ENCODE measurements at places on chromosomes 1 and 21.

DNA sequence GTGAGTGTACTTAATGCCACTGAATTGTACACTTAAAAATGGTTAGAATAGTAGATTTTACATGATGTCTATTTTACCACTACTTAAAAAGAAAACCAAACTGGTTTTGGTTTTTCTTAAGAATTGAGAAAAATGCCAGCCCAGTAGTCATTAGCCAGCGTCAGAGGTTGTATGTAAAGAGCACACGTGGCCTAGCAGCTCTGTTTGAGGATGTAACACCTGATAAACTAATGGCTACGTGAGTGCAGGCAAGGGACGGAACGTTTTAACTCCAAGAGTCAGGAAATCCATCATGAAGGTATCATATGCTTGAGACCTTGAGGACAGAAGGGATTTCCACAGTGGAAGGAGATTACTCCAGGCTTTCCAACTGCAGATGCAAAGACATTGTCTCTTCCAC, 223.7 kb downstream of the MRPL39 start:
- no peak for DNase-seq

- no peak for DNase-seq
Measured at GRCh38 chr1:39500862-39501389, 9.5 kb downstream of the BMP8A start.

DNA sequence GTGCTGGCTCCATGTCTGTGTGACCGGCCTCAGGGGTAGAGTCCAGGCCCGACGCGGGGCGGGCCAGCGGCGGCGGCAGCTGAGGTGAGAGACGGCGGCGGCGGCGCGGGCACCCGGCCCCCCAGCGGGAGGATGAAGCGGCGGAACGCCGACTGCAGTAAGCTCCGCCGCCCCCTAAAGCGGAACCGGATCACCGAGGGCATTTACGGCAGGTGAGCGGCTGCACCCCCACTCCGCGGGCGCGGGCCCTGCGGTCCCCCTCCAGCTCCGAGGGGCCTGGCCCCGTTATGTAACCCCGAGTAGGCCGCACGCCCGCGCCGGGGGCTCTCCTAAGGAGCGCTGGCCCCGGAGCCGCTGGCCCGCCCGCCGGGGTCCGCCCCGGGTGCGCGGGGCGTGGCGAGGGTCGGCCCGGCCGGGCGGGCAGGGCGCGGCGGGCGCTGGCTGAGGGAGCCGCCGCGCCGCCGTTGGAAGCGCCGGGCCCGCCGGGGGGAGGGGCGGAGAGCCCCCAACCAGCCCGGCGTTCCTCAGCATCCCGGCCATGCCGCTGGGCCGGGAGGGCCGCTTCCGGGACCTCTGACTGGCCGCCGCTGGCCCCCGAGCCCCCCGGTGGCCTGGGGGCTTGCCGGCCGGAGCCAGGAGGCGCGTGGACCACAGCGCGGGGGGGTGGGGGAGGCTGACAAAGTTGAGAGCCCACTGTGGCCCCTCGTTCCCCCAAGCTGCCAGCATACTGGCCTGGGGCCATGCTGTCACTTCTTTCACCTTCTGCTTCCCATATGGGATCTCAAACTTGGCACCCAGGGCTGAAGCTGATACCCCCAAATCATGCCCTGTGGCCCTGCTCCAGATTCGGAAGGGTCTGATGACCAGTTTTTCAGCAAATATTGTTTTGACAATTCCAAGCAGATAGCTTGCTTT, 527 bp downstream of the MACO1 start:
- no peak for DNase-seq

DNA sequence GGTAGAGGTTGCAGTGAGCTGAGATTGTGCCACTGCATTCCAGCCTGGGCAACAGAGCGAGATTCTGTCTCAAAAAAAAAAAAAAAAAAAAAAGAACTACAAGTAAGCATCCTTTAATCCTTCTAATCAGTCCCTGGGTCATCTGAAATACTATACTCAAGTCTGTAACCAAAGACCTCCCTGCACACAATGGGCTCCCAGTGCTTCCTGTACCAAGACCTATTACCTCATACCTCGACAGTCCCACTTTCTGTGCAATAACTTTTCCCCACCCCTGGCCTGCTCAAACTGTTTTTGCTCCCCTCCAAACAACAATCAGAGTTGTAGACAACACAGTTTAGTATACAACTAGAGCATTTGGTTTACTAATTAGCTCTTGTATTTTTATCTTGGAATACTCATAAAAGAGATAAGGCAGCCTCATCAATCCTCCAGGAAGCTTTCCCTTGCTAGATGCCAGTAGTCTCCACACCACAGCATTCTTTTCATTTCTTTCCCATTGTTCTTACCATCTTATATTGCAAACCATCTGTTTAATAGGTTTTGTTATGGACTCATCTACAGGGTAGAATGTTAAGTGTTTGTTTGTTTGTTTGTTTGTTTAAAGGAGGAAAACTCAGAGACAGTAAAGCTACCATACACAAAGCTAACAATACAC, 19.2 kb upstream of the RLF start:
- DNase-seq = no peak

DNA sequence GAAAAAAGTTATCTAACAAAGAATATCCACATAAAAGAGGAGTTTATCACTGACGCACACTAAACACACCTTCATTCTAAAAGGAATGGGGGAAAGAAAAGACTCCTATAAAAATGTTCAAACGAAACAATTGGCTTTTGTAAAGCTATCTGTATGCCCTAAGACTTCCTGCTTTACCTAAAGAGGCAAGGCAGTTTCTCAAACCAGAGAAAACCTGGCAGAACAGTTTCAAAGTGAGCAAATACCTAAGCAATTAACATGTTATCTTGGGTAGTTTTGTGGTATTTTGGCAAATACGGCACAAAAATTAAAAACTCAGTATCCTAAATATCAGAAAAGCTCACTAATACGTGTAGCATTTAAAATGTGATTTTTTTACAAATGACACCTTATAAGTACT, 1.9 kb downstream of the PUM1 start:
- no peak for DNase-seq

- no peak for DNase-seq
Measured at GRCh38 chr1:46399307-46399706, 5.2 kb downstream of the FAAH start.

GRCh38 chr21:37463083-37463801, 96.7 kb downstream of the DYRK1A start:
- no peak for DNase-seq
